ENCODE measurements at places on chromosomes 7 and 10. TPM values are rescaled to one million over a fixed set of nuclear protein-coding genes. Genes with fewer than 3 reads are reported as not detected.

GRCh38 chr10:87578842-87579401 is 74.2 kb downstream of the MINPP1 start:
- DNase-seq, result peak; percentile 41

DNA sequence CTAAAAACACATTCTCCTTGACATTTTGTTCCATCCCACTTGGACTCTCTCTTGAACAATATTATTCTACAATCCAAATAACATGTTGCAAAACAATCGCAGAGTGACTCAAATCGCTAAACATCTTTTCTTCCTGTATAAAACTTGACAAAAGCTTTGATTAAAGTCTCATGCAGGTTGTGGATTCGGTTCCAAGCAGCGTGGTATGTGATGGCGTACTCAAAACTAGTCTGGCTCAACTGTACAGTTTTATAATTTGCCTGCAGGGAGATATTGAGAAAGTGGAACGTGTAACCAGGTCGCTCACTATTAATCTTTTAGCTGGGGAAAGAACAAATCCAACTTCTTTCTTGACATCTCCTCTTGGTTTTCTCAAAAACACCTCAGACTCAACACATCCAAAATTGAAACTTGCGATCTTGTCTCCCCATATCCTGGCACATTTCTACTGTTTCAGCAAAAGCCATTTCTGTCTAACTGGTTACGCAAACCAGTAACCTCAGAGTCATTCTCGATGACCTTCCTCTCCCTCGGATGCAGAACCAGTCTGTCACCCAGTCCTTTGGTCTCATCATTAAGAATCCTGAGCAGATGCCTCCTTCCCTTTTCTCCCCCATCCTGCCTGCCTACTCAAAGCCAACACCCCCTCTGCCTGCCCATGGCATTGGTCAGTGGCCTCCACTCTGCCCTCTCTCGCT is 100.1 kb downstream of the CACNB2 start:
- no peak for DNase-seq

The NUTM2E gene
- 0.03 TPM for total RNA-seq

The ERVW-1 gene
- not detected for total RNA-seq

Data from SK-MEL-5 (cell line).